ENCODE measurements at places on chromosomes 6 and 20. TPM values are rescaled to one million over a fixed set of nuclear protein-coding genes. Genes with fewer than 3 reads are reported as not detected.

RCAN2 gene
- total RNA-seq, result 0.89 TPM

GPX5 gene
- total RNA-seq, result not detected

GSTA3 gene
- total RNA-seq, result not detected

SNHG17 gene
- 49.5 TPM for total RNA-seq

HRH3 gene
- total RNA-seq, result not detected

MAVS gene
- 22.0 TPM for total RNA-seq

C6orf15 gene
- 0.13 TPM for total RNA-seq

NKX2-2 gene
- total RNA-seq, result not detected

HCK gene
- not detected for total RNA-seq

RNF217 gene
- total RNA-seq, result 10.6 TPM

C6orf163 gene
- total RNA-seq, result 1.6 TPM

ETV7 gene
- total RNA-seq, result 0.33 TPM

SLC22A23 gene
- total RNA-seq, result 1.5 TPM

MLN gene
- total RNA-seq, result not detected

MROH8 gene
- total RNA-seq, result 0.33 TPM

GLP1R gene
- total RNA-seq, result not detected

JPH2 gene
- 0.33 TPM for total RNA-seq

MAD2L1BP gene
- total RNA-seq, result 40.6 TPM

DEFB124 gene
- not detected for total RNA-seq

FAM83C gene
- not detected for total RNA-seq

VSX1 gene
- not detected for total RNA-seq

KCNS1 gene
- 6.2 TPM for total RNA-seq

SFT2D1 gene
- total RNA-seq, result 50.7 TPM

TMEM151B gene
- total RNA-seq, result not detected

DEF6 gene
- total RNA-seq, result 2.6 TPM

SPTLC3 gene
- total RNA-seq, result 3.7 TPM

LINC00237 gene
- not detected for total RNA-seq

UBE3D gene
- 3.9 TPM for total RNA-seq
